ENCODE measurements at places on chromosomes 5 and 9. TPM values are rescaled to one million over a fixed set of nuclear protein-coding genes. Genes with fewer than 3 reads are reported as not detected.

DNA sequence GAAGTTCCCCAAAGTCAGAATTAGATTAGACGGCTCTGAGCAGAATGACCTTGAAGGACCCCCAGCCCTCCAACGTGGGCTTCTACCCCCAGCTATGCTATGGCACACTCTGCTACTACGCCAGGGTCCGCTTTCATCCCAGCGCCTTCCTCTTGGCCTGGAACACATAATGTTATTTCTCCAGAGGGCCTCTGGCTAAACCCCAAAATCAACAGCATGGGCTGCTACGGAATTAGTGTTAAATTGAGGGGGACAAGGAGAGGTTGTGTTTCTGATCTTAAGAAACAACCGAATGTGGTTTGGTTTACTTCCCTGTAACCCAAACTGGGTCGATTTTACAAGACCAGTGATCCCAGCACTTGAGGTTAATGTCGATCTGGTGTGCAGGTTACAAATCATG lies 97.1 kb downstream of the ZNF618 start:
- H3K4me1 ChIP-seq = no peaks in the 10 kb centered on the region
- no peaks in the 10 kb centered on the region for H3K27me3 ChIP-seq
- H3K4me3 ChIP-seq = no peak overlapping the region

DNA sequence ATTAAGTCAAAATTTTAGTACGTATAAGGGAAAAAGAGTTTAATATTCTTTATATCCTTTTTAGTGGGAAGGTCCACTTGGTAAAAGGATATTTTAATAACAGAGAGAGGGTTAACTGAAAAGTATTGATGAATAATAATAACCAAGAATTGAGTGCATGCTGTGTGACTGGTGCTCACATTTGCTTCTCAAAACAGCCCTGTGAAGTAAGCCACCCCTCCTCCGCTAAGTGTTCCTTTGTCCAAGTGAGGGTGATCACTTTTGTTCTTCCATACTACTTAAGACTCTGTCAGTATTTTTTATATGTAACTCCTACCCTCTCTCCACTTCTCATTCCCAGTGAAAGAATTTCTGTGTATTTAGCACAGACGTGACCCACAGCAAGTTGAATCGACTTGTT lies 51.5 kb downstream of the SLC44A1 start:
- H3K27ac ChIP-seq = no peak overlapping the region
- H3K4me3 ChIP-seq = no peak overlapping the region
- no peak for DNase-seq

DNA sequence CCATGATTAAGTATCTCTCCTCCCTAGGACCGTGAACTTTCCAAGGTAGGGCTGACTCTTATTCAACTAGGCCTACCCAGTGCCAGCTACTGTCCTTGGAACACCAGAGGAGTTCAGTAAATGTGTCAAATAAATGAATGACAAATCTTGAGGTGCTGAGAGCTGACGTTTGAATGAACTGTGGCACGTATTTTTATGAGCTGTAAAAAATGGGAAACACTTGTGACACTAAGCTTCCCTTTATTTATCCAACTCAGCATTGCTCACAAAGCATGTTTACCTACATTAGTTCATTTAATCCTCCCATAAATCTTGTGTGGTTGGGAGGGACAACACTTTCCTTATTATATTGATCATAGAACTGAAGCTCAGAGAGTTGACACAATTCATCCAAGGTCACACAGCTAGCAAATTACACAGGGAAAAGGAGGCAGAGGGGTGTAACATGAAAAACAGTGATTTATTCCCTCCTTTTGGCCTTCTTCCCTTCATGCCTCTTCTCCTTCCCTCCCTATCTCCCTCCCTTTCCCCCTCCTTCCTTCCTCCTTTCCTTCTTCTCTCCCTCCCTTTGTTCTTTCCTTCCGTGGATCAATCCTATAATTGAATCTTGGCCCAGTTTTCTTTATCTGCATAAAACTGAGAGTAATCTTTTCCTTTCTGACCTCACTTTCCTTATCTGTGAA lies 412.6 kb downstream of the DMRT2 start:
- DNase-seq = no peak
- no peaks in the 10 kb centered on the region for H3K27me3 ChIP-seq
- H3K27ac ChIP-seq = no peak overlapping the region
- H3K4me1 ChIP-seq = no peaks in the 10 kb centered on the region
- H3K4me3 ChIP-seq = no peak overlapping the region

- DNase-seq = no peak
- no peak overlapping the region for H3K27ac ChIP-seq
- no peaks in the 10 kb centered on the region for H3K27me3 ChIP-seq
- H3K4me1 ChIP-seq = no peaks in the 10 kb centered on the region
Observed at GRCh38 chr5:122774519-122774860, 390 bp upstream of the SNX2 start.

- H3K27me3 ChIP-seq = no peaks in the 10 kb centered on the region
- no peak overlapping the region for H3K27ac ChIP-seq
- DNase-seq = no peak
- H3K4me3 ChIP-seq = no peak overlapping the region
- peaks cover 26% of the 10 kb centered on the region for H3K36me3 ChIP-seq
- H3K4me1 ChIP-seq = peaks cover 6% of the 10 kb centered on the region
Observed at GRCh38 chr9:110116543-110116885, 91.4 kb downstream of the C9orf152 start.

DNA sequence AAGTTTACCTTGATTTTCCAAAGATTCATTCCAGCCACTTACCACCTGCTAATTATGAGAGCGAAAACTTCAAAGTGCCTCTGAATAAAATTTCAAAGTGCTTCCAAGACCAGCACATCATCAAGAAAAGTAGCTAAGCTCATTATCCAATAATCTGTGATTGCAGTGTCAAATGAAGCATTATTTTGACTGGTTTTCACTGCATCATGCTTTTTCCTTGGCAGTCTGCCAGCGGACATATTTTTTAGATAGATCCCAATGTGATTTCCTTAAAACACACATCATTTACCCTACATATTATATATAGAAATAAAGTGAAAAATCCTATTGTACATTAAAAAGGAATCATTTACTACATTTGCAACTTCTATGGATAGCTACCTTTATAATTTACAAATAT lies 508.6 kb upstream of the FAM174A start:
- no peak overlapping the region for H3K4me3 ChIP-seq
- no peak overlapping the region for H3K27ac ChIP-seq
- H3K27me3 ChIP-seq = no peaks in the 10 kb centered on the region
- H3K4me1 ChIP-seq = no peaks in the 10 kb centered on the region
- H3K36me3 ChIP-seq = no peaks in the 10 kb centered on the region

DNA sequence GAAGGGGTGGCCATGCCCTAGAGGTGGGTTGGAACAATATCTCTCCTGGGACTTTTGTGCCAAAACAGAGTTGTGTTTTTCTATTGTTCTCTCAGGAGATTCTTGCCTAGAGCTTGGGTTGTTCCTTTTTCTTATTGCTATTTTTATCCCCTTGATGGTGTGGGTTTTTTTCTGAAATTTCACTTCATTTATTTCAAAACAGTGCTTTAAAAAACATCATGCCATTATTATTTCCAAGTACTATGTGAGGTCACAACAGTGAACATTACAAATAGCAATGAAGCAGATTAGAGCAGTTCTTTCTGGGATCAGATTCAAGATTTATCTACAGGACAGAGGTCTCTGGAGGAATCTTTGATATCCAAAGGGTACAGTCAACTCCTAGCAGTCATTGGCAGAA lies 76.6 kb downstream of the ACTBL2 start:
- no peak for DNase-seq
- no peaks in the 10 kb centered on the region for H3K4me1 ChIP-seq
- no peak overlapping the region for H3K4me3 ChIP-seq
- H3K27me3 ChIP-seq = no peaks in the 10 kb centered on the region
- no peak overlapping the region for H3K27ac ChIP-seq
- H3K36me3 ChIP-seq = no peaks in the 10 kb centered on the region

The ARHGAP26 gene
- total RNA-seq = 16.5 TPM

The LCN10 gene
- total RNA-seq = 0.21 TPM

DNA sequence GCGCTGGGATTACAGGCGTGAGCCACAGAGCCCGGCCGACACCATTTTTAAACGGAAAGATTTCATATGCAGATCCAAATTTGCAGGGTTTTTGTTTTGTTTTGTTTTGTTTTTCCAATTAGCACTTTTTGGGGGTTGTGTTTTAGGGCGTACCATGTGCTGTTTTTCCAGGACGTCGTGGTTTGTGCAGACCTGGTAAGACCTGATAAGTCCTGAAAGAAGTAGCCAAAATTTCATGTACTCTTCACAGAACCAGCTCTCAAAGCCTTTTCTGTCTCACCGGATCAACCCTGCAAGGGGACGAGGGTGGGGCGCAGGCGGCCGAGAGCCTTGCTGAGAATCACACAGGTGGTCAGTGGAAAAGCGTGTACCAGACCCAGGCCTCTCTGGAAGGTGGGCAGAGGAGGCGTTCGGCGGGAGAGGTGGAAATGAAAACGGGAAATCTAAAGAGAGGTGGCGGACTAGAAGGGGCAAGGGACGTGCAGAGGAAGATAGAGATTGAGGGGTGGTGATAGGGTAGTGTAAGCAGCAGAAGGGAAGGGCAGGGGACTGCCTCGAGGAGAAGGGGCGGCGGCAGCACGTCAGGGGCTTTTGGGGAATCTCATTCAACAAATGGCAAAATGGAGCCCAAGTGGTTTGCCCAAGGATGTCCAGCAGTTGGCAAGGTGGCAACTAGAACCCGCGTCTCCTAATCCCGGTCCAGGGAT lies 1.1 kb upstream of the FAF2 start:
- no peak for DNase-seq
- peaks cover 6% of the 10 kb centered on the region for H3K4me1 ChIP-seq
- no peaks in the 10 kb centered on the region for H3K27me3 ChIP-seq

The ADAMTS19 gene
- not detected for total RNA-seq

The CBY3 gene
- not detected for total RNA-seq

GRCh38 chr9:129027685-129028191 lies 393 bp downstream of the SH3GLB2 start:
- H3K36me3 ChIP-seq = no peaks in the 10 kb centered on the region
- no peak for DNase-seq
- no peaks in the 10 kb centered on the region for H3K27me3 ChIP-seq
- peak overlapping the region; percentile 78 for H3K4me3 ChIP-seq

DNA sequence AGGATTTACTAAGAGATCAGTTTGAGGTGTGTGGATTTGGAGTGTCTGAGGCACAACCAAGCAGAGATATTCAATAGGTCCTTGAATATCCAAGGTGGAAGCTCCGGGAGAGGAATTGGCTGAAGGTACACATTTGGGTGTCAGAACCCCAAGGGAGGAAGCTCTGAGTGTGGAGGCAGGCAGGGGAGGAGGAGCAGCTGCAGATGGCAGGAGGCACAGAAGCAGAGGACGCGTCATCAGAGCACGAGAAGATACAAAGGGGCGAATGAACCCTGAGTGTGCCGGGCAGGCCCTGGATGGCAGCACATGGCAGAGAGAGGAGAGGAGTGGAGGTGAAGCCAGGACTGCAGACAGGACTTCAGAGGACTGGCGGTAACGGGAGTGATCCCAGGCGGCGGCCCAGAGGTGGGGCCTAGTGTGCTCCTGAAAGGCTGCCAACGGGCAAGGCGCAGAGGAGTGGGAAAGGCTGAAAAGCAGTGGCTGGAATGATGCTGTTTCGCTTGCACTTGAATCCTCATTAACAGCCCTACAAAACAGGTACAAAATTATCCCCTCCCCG lies 179.8 kb downstream of the FANCC start:
- H3K27ac ChIP-seq = no peak overlapping the region
- H3K36me3 ChIP-seq = no peaks in the 10 kb centered on the region
- no peak for DNase-seq

DNA sequence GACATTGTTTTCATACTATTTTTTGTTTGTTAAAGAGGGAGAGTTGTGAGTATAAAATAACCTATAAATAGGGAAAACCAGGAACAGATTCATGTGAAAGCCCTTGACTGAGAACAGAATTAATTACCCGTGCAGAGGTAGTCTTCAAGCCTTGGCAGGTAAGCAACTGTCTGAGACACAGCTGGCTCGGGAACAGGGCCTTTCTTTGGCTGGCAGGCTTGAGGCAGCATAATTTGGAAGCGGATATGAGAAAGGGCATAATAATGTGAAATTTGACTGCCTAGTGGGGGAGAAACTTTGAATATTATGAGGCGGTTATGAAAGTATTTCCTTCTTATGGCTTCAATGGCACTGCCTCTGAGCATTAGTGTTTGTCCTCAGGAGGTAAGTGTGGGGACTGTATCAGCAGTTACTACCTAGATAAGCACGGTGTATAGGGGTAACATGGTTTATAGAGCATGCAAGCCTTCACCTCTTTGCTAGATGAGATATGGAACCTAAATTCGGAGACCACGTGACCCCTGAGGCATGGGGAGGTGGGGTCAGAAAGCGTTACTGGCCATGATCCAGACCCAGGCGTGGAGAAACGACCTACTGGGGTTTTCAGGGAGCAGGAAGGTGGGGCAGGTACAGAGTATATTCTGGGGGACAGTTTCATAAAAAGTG lies 210.2 kb upstream of the GAS1 start:
- no peak overlapping the region for H3K27ac ChIP-seq
- no peak for DNase-seq
- no peaks in the 10 kb centered on the region for H3K27me3 ChIP-seq
- H3K4me1 ChIP-seq = no peaks in the 10 kb centered on the region
- H3K4me3 ChIP-seq = no peak overlapping the region
- H3K36me3 ChIP-seq = no peaks in the 10 kb centered on the region

The C6 gene
- total RNA-seq = 0.45 TPM

- DNase-seq = no peak
- no peak overlapping the region for H3K27ac ChIP-seq
- no peaks in the 10 kb centered on the region for H3K27me3 ChIP-seq
- H3K4me3 ChIP-seq = no peak overlapping the region
Observed at GRCh38 chr5:42572313-42572712, 149.1 kb downstream of the GHR start.

DNA sequence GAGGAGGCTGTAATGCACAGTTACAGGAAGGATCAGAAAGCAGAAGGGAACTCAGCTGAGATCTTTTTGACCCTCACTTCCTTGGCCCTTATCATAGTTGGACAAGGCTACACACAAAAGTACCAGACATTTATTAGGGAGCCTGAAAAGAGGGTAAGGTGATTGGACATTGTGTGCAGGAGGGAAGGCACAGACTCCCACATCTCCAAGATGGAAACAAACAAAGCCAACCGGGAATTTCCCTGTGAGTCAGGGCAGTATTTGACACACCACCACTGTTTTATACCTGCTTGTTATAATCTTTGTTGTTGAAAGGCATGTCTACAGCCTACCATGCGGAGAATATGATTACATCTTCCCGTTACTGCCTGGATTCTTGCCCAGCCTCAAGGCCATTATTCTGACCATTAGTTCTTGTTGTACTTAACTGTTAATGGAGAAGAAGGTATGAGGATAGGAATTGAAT lies 3.0 kb upstream of the CCNG1 start:
- no peak for DNase-seq
- no peaks in the 10 kb centered on the region for H3K27me3 ChIP-seq
- H3K4me1 ChIP-seq = no peaks in the 10 kb centered on the region
- H3K36me3 ChIP-seq = no peaks in the 10 kb centered on the region
- no peak overlapping the region for H3K27ac ChIP-seq

DNA sequence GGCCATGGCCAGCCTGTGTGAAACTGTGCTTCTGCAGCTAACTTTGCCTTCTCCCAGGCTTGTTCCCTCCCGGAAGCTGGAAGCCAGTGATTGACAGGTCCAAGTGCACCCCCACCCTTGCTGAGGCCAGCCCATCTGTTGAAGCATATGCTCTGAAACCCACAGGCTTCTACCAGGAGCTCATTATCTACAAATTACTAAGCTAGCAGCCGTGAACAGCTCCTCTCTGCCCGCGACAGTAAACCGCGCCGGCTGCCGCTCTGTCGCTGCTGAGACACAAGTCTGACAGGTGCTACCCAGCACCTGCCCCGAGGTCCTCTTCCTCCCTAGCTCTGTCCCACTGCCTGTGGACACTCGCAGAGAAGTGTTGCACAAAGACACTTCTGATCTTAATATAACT lies 490.9 kb downstream of the GADD45G start:
- H3K36me3 ChIP-seq = no peaks in the 10 kb centered on the region
- no peak overlapping the region for H3K27ac ChIP-seq
- H3K4me1 ChIP-seq = peaks cover 3% of the 10 kb centered on the region
- DNase-seq = no peak
- no peak overlapping the region for H3K4me3 ChIP-seq

Measured in GM12878 (cell line).